ENCODE measurements at places on chromosomes 12 and 14. TPM values are rescaled to one million over a fixed set of nuclear protein-coding genes. Genes with fewer than 3 reads are reported as not detected.
A peak's percentile ranks its signal among the peaks of the same experiment; 100 is the strongest.

The LRFN5 gene
- 6.8 TPM for total RNA-seq

The DRAM1 gene
- 4.4 TPM for total RNA-seq

GRCh38 chr14:71168564-71169427 is 261.5 kb downstream of the PCNX1 start:
- DNase-seq, result peak; percentile 36

DNA sequence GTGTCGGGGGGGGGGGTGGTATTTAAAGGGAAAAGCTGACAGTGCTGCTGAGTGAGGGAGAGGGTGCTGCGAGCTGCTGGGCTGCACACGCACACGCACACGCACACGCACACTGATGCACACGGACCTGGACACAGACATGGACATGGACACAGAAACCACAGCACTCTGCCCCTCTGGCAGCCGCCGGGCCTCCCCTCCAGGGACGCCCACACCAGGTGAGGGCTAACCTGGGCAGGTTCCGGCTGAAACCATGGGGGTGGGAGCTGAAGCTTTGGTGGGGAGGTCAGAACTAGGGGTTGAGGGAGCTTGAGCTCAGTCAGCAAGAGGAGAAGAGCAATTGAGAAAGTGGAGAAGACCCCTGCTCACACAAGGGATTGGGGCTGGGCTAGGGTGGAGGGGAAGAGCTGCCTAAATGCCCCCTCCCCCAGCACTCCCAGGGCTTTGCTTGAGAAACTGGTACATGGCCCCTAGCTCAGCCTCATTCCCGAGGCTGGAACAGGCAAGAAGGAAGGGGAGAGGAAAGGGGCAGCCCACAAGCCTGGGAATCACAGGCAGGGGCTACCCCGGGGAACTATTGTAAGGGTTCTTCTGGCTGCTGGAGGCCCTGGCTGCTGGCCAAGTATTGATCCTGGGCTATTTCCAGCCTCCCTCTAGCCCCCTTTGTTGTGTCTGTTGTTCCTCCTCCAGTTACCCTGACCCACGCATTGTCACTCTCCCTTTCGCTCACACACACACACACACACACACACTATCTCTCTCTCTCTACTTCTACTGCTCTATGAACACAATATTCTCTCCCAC is at the start of gene REM2:
TSS of gene REM2 (plus strand) at position 50 of the 804 bp plus-strand sequence. CDS start at position 116, 66 bp downstream.
- DNase-seq, result no peak

The KCNC2 gene
- total RNA-seq, result 0.39 TPM

The TUNAR gene
- total RNA-seq, result 3.9 TPM

GRCh38 chr12:66584673-66585072 is 94.2 kb downstream of the GRIP1 start:
- DNase-seq, result no peak

DNA sequence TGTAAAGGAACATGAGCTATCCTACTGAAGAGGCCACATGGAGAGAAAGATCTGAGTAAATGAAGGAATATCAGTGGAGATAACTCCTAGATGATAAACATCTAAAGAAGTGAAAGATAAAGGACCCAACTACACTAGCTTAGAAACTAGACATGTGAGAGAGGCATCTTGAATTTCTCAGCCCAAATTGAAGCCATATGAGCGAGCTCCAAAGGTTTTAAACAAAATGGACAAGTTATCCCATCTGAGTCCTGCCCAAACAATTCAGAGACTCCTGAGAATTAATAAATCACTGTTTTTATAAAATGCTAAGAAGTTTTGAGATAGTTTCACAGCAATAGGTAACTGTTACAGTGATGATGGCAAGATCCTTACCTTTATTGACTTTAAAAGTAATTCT is 438.9 kb downstream of the NAV3 start:
- DNase-seq, result no peak

- DNase-seq, result peak; percentile 16
These were observed 51.2 kb downstream of the SMIM41 start for GRCh38 chr12:52130711-52131110.

DNA sequence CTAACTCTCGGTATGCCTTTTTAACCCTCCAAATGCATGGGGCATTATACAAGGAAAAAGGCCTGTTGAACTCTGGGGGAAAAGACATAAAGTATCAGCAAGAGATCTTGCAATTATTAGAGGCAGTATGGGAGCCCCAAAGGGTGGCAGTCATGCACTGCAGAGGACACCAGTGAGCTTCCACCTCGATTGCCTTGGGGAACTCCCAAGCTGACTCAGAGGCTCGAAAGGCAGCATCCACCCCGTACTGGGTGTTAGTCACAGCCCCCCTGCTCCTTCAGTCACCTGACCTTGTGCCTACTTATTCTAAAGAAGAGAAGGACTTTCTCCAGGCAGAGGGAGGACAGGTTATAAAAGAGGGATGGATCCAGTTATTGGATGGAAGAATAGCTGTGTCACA is 781.4 kb upstream of the TMEM132C start:
- DNase-seq, result no peak

The GLT8D2 gene
- 8.1 TPM for total RNA-seq

The SLC10A1 gene
- not detected for total RNA-seq

The E2F7 gene
- total RNA-seq, result 4.2 TPM

The TAS2R19 gene
- 10.4 TPM for total RNA-seq

- DNase-seq, result no peak
These were observed 14.6 kb downstream of the GPR84 start for GRCh38 chr12:54349679-54350078.

The MYF6 gene
- not detected for total RNA-seq

DNA sequence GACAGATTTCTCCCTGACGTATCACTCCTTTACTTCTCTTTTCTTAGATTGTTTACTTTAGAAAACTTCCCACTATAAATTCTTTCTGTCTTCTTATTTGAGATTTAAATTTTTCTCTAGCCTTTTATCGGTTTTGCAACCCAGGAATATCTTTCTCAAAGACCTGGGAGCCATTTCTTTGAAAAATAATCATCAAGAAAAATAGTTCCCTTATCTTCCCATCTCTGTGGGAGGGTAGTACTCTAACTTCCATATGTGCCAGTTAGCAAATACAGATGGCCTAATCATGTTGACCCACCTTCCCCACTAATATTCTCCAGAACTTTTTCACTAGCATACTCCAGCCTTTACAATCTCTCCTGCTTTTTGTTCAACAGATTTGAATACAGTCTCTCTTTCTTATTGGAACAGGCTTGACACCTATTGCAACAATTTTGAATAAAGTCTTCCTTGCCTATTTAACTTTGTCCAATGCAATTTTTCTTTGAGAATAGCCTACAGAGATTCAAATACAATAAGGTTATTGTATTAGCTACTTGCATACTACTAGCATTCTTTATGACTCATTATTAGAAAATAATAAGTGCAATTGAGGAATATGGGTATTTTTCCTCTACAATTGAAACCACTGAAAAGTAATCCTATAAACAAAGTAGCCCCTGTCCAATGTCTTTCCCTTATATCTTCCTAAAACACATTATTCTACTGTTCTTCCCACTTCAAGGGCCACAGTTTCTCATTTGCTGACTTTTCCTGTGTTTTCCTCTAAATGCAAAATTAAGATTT is 27.4 kb upstream of the KLRB1 start:
- DNase-seq, result no peak

The TAC3 gene
- total RNA-seq, result 2.5 TPM

DNA sequence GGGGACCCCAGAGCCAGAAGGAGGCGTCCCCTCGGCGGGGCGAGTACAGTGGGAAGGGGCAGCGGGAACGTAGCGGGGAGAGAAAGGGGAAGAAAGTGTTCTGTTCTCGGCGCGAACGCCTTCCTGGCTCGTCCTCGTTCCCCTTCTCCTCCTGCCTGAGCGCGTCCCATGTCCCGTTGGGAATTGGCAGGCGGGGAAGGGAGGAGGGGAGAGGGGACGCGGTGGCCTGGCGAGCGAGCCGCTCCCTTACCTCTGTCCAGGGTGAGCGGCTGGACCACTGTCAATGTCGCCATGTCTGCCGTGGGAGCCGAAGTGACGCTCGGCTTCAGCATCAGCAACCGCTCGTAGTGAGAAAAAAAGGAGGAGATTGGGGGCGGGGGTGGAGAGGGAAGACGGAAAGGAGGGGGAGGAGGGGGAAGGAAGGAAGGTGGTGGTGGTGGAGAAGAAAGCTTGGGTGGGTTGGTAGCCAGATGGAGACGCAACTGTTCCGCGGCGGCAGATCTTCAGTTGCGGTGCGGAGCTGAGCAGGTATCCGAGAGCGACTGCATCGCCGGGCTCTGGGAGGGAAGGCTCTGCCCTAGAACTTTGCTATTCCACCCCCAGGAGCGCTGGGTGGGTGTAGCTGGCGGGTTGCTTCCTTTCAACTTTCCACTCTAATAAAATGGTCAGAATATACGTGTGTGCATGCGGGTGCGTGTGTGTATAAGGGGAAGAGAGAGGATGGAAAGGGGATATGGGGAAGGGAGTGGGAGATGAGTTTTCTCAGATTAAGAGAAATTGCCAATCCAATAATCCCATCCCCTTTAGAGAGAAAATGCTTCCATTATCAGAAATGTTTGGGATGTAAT is at the start of gene LIN7A:
TSS of gene LIN7A (minus strand) at position 544 of the 848 bp plus-strand sequence. CDS start at position 332, 212 bp downstream.
- peak; percentile 52 for DNase-seq

Data from testis (tissue), 5 donors.